Activated T-helper 17 cell treated with anti-CD3 and anti-CD28 coated beads, Interleukin-2, amount 50 U/mL, for 72 hours (primary cell): ENCODE measurements at places on chromosomes 12 and 14. TPM values are rescaled to one million over a fixed set of nuclear protein-coding genes. Genes with fewer than 3 reads are reported as not detected.
A peak's percentile ranks its signal among the peaks of the same experiment; 100 is the strongest.

The JPH4 gene
- not detected for total RNA-seq

The GALNT6 gene
- 7.2 TPM for total RNA-seq

The MMP19 gene
- not detected for total RNA-seq

The TUBA1B gene
- total RNA-seq, result 1,357 TPM

The PRICKLE1 gene
- not detected for total RNA-seq

The ATP5F1B gene
- total RNA-seq, result 489 TPM

The PZP gene
- total RNA-seq, result not detected

The TAS2R31 gene
- total RNA-seq, result 8.0 TPM

The PMCH gene
- 0.45 TPM for total RNA-seq

The TCL1A gene
- not detected for total RNA-seq

GRCh38 chr14:96160913-96161310 is 43.7 kb upstream of the BDKRB2 start:
- ATAC-seq, result no peak

- ATAC-seq, result peak; percentile 49
Measured at GRCh38 chr12:104473374-104473983, 16.7 kb downstream of the CHST11 start.

DNA sequence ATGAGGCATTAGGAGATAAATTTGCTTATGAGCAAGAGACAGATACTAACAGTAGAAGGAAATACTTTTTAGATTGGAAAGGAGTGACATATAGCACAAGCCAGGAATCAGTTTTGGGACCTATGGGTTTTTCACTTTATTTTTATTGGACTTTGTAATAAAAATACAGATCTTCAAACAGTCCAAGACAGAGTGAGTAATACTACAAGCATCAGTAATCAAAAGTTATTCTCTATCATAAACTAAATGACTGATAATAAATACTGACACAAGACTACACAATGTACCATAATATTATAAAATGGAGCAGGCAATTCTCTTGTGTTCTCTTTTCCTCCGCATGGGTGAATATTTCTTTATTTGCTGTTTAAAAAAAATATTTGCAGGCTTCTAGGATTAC is 85.8 kb downstream of the DERA start:
- no peak for ATAC-seq

DNA sequence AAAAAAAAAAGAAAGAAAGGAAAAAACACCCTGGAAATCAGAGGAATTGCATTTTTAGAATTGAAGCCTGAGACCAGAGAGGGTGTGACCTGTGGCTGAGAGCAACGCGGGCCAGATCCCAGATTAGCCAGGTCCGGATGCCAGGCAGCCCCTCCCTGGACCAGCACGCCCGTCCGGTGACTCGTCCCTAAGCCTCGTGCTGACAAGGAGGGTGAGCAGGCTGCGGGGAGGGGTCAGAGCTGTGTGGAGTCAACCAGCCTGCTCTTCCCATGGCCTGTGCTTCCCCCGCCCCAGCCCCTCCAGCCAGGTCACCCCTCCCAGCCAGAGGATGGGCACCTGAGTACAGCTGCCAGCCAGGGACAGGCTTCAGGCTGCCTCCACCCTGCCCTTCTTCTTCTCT is 4.2 kb upstream of the KLC1 start:
- ATAC-seq, result peak; percentile 20

- ATAC-seq, result no peak
Measured at GRCh38 chr12:1994429-1995143, 9.7 kb downstream of the DCP1B start.

DNA sequence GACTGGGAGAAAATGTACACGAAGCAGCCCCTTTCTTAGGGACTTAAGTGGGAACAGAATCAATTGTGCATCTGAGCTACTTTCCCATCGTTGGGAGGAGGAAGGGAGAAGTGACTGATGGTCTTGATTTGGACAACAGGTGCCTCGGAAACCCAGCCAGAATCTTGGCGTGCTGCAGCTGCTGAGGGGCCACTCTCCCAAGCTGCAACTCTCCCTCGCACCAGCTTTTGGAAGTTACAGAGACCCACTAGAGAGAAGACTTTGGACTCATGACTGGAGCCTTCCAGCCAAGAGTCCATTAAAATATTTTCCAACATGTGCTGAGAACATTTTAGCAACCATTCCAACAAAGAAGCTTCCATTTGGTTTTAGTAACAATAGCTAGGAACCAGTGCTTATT is 52.3 kb downstream of the GNS start:
- no peak for ATAC-seq

DNA sequence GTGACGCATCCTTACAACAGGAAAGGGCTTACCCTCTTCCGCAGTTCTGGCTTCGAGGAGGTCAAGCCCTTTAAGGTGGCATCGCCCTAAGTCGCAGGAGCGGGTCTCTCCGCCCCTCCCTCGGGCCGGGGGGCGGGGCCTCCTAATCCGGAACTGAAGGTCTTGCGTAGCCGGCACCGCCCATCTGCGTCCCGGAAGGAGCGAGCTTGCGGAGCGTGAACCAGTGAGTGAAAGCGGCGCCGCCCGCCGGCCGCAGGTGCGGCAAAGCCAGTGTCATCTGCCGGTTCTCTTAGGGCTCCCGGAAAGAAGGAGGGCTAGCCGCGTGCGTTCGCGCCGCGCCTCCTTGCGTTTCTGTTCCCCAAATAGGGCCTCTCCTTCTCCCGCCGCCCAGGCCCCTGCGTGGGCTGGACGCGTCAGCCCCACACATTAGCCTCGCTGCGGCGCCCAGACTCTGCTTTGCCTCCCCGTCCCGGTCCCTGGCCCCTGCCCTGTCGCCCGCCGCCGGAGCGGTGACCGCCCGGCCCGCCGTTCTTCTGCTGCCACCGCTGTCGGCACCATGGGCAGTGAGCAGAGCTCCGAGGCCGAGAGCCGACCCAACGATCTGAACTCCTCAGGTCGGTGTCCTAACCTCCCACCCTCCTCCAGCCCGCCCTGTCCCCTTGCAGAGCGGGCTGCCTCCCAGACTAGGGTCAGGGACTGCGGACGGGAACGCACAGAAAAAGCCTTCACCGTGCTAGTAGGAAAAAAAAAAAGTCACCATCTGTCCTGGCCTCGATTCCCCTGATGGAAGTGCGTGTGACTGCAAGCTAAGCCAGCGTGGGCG is at the start of gene BORCS5:
Gene BORCS5, plus strand, starts transcription at position 183 of the 823 bp plus-strand sequence. Its CDS starts 374 bp downstream, at position 557.
- ATAC-seq, result peak; percentile 92

- ATAC-seq, result peak; percentile 81
Measured at GRCh38 chr14:24093901-24094840, at the start of gene PCK2. Gene PCK2 (plus strand): TSS chr14:24094311. CDS start chr14:24094406, 95 bp downstream.

- ATAC-seq, result no peak
Measured at GRCh38 chr12:96749999-96750398, 157.1 kb upstream of the NEDD1 start.

- no peak for ATAC-seq
Measured at GRCh38 chr14:90714811-90715210, 101.4 kb downstream of the TTC7B start.

DNA sequence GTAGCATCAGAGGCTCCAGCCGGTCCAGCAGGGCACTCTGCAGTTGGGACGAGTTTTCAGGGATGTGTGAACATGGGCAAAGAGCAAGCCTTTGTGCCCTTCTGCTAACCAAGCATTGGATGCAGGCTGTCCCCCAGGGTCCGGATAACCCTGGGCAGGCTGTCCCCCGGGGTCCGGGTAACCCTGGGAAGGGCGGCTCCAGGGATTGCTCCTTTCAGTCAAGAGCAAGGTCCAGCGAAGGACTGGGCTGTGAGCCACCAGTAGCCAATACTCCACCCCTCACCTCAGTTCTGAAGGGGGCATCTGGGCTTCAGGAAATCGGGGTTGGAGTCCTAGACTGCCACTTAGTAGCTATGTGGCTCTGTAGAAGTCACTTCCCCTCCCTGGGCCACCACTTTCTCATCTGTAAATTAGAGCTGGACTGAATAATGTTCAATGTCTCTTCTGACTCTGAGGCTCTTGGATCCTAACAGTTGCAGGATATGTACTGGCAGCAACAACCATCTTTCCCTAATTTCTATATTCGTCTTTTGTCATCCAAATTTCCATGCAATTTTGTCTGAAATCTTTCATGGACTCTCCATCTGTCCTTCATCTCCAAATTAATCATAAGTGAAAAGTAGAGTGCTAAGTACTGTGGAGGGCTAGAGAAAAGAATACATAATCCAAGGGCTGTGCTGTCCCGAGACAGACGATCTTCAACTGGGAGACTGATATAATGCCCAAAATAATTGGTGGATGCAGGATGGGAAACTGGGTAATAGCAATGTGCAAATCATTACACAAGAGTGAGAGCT is 137.4 kb upstream of the NTF3 start:
- ATAC-seq, result no peak
